ENCODE measurements at places on chromosomes 4 and X. TPM values are rescaled to one million over a fixed set of nuclear protein-coding genes. Genes with fewer than 3 reads are reported as not detected.

FREM3 gene
- not detected for total RNA-seq

GRCh38 chr4:77595364-77595973 lies 10.2 kb upstream of the CXCL13 start:
- DNase-seq, result no peak

ZNF182 gene
- total RNA-seq, result 2.2 TPM

PRR32 gene
- not detected for total RNA-seq

- no peak for DNase-seq
Measured at GRCh38 chrX:109186939-109187338, 294.9 kb downstream of the GUCY2F start.

DNA sequence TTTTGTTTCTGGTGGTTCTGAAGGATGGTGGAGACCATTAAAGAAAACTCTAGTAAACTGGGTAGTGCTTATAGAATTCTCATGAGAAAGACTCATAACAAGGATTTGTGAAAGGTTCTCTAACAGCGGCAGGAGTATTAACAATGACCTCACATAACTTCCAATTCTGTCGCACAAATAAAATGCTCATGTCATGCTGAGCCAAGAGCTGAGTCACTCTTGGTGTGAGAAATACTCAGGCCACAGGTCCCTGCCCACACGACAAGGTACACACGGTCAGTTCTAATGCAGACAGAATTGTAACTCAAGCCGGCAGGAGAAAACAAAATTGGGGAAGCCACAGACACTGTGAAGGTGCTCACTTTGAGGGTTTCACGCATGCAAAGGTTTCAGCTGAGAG lies 34.4 kb upstream of the C4orf50 start:
- DNase-seq, result no peak

- DNase-seq, result no peak
Measured at GRCh38 chr4:41373221-41373620, 116.5 kb downstream of the UCHL1 start.

DNA sequence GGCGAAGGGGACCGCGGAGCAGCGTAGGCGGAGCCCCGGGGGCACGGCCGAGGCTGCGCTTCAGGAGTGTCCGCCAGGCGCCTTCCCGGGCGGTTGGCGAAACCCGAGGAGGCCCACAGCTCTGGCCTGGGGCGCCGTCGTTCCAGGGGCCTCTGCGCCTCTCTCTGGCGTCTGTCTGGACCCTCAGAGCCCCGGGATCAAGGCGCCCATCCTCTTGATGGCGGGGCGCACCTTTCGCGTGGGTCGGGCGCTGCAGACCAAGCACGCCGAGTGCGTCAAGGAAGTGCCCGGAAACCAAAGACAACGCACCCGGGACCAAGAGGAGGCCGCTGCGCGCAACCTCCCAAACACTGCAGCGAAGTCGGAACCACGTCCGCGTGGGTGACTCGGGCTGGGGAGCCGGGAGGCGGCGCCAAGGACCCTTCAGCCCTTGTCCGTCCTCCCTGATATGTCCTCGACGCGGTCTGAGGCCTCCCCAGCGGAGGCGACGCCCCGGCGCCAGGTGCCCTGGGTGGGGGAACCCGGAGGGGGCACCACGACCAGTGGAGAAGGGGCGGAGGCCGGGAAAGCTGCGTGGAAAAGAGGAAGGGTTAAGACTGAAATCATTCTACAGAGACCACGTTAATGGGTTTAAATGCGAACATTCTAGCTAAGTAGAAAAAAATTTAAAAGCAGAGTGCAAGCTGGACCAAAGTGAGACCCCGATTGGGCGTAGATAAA lies 9.9 kb downstream of the HMX1 start:
- no peak for DNase-seq

SCFD2 gene
- 9.4 TPM for total RNA-seq

- no peak for DNase-seq
Measured at GRCh38 chr4:78584863-78585547, 33.4 kb downstream of the ANXA3 start.

LRRC66 gene
- 0.18 TPM for total RNA-seq

- DNase-seq, result no peak
Measured at GRCh38 chrX:135740681-135741149, 27.3 kb downstream of the CT45A1 start.

CLCN5 gene
- 24.8 TPM for total RNA-seq

DNA sequence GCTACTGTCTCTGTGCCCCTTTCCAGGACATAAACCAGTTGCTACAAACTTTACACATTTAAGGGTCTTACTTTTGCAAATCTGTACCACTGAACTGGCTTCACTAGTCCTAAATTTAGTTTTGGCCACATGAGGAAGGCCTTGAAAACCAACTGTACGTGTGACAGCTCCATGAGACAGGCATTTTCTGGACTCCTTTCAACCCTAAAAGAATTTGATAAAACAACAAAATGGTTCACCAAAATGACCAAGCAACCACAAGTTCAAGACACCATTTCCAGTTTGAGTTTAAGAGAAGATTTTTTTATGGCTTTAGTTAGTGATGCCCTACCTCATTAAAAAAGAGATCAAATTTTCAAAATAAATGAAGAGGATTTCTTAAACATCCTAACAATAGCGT lies 246.4 kb downstream of the ZNF674 start:
- DNase-seq, result no peak

DCAF8L2 gene
- not detected for total RNA-seq

GRCh38 chrX:141301017-141301416 lies 58.7 kb upstream of the SPANXC start:
- DNase-seq, result no peak

FGB gene
- total RNA-seq, result 9,039 TPM

- no peak for DNase-seq
Measured at GRCh38 chrX:63404332-63404731, 53.2 kb upstream of the SPIN4 start.

DNA sequence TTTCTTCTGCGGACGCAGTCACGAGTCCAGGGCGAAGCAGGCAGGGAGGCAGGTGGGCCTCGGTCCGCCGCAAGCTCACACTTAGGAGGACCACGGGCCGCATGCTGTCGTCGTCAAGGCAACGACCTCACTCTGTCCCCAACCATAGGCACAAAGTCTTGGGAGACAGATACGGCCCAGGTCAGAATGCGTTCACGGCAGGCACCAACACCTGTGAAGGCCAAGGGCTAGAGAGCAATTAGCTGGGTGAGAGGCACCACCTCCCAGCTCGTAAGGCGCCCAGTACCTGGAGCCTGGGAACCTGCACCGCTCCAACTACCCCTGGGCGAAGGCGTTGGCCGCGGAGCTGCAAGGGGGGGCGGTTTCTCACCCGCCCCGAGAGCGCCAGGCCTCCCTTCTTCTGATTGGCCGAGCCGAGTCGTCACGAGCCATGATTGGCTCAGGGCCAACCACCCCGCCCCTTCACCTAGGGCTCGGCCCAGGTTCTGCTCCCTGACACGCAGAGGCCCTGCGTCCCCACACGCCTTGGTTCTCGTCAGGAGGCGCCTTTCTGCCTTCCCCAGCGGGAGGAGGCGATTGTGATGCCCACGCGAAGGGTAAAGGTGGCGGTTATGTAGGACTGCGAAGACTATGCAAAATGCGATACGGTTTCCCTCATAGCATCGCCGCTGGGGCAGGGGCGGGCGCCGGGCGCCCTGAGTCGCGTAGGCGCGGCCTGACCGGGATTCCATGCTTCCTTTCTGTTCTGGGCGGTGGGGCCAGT lies at the start of gene CDKL2:
TSS of gene CDKL2 (minus strand) at position 355 of the 763 bp plus-strand sequence. CDS start 4,540 bp downstream, outside the sequence.
- DNase-seq, result peak; percentile 72

DNA sequence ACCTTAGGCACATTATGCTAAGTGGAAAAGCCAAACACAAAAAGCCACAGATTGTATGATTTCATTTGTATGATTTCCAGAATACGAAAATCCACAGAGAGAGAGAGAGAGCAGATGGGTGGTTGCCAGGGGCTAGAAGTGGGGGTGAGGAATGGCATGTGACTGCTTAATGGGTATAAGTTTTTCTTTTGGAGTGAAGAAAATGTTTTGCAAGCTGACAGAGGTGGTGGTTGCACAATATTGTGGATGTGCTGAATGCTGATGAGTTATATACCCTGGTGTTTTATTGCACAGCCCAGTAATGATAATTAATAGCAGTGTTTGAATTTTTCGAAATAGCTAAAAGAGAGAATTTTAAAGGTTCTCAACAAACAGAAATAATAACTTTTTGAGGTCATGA lies 386.1 kb upstream of the HS3ST1 start:
- DNase-seq, result no peak

CCDC110 gene
- total RNA-seq, result 0.30 TPM

GRCh38 chr4:2042204-2042946 lies 16.8 kb upstream of the NAT8L start:
- no peak for DNase-seq

- no peak for DNase-seq
Measured at GRCh38 chr4:77159806-77160205, 2.8 kb downstream of the CCNG2 start.

- DNase-seq, result no peak
Measured at GRCh38 chrX:63746278-63746677, 38.7 kb downstream of the ARHGEF9 start.

GRCh38 chr4:84917086-84917821 lies 49.2 kb downstream of the WDFY3 start:
- no peak for DNase-seq

DNA sequence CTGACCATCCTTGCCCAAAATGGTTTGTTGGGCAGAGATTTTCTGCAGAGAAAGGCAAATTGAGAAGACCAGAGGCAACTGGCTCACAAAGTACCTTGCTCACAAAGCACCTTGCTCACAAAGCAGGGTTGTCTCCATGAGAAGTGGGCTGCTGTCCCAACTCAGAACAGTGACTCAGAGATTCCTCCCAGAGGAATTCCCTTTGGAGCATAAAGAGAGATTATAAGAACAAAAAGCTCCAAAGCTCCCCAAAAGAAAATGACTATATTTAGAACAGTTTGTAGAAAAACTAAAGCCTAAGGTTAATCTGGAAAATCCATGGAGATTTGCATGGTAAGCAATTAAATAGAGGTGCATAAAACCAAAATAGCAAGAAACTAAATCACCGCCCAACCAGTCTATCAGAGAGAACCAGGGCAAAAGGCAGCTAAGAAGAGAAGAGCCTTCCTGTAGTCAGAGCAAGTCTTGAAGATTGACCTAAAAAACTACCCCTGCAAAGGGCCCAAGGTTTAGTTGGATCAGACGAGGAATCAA lies 731.4 kb downstream of the FAT4 start:
- no peak for DNase-seq

- no peak for DNase-seq
Measured at GRCh38 chr4:10047967-10048366, 26.7 kb upstream of the SLC2A9 start.

DNA sequence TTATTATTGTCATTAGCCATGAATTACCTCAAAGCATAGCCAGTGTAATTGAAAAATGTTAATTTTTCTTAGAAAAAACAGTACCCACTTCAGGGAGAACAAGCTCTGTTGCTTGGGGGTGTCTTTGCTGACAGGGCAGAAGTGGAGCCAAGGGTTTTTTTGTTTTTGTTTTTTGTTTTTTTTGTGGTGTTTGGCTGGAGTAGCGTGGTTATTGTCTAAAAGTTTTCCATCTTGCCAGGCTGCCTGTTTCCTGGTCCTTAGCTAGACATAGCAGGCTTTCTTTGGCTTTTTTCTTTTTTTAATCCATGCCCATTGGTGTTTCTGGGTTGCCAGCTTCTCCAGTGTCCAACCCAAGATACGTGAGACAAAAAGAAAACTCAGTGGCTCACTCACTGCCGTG lies 61.5 kb downstream of the CASP3 start:
- DNase-seq, result no peak

GRCh38 chr4:67131224-67131623 lies 414.1 kb downstream of the CENPC start:
- no peak for DNase-seq

CFAP99 gene
- total RNA-seq, result 1.3 TPM

S100P gene
- total RNA-seq, result 2.3 TPM

- no peak for DNase-seq
Measured at GRCh38 chr4:152943672-152944071, 7.5 kb downstream of the FHDC1 start.

PHKA1 gene
- 1.8 TPM for total RNA-seq

DNA sequence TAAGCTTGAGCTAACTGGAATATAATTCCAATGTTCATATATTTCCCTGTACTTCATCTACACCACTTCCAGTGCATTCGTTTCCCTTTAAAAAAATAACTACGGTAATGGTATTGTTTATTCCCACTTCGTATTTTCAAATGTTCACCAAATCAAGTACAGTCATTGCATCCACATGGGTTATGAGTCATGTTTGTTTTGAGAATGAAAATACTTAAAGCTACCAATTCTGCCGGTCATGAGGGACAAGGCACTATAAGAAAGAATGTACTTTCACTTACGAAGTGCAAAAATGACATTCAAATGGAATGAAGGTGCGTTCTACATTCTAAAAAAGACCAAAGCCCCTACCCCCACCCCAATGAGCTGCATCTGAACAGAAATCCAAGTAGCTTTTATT lies 174.4 kb upstream of the FGF13 start:
- DNase-seq, result no peak

DNA sequence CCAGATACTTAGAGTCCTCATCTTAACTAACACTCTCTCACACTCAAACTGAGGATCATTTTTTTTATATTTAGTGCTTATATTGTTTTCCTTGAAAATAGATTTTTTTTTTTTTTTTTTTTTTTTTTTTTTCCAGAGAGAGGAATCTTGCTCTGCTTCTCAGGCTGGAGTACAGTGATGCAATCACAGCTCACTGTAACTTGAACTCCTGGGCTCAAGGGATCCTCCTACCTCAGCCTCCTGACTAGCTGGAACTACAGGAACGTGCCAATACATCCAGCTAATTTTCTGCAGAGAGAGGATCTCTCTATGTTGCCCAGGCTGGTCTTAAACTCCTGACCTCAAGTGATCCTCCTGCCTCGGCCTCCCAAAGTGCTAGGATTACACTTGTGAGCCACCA lies 650.3 kb upstream of the ATOH1 start:
- DNase-seq, result no peak

DNA sequence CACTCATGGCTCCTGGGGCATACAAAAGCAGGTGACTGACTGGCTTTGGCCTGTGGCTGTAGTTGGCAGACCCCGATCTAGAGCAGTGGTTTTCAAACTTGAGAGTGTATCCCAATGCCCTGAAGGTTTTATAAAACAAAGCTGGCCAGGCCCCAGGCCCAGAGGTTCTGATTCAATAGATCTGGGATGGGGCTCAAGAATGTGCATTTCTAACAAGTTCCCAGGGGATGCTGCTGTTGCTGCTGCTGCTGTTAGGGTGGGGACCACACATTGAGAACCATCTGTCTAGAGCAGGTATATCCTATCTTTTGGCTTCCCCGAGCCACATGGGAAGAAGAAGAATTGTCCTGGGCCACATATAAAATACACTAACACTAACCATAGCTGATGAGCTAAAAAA lies 7.3 kb downstream of the AIFM1 start:
- no peak for DNase-seq

All from left lobe of liver (tissue), 2 donors.